ENCODE measurements at places on chromosomes 2 and 18. TPM values are rescaled to one million over a fixed set of nuclear protein-coding genes. Genes with fewer than 3 reads are reported as not detected.

DNA sequence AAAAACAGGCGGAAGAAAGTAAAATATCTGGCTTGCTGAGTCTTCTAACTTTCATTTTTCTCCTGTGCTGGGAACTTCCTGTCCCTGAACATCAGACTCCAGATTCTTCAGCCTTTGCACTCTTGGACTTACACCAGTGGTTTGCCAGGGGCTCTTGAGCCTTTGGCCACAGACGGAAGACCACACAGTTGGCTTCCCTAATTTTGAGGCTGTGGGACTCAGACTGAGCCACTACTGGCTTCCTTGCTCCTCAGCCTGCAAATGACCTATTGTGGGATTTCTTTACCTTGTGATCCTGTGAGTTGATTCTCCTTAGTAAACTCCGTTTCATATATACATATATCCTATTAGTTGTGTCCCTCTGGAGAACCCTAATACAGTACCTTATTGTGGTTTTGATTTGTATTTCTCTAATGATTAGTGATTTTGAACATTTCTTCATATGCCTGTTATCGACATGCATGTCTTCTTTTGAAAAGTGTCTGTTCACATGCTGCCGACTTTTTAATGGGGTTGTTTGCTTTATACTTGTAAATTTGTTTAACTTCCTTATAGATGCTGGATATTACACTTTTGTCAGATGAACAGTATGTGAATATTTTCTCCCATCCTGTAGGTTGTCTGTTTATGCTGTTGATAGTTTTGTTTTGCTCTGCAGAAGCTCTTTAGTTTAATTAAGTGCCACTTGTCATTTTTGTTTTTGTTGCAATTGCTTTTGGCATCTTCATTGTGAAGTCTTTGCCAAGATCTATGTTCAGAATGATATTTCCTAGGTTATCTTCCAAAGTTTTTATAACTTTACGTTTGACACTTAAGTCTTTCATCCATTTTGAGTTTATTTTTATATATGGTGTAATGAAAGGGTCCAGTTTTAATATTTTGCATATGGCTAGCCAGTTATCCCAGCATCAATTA lies 348.8 kb upstream of the SETBP1 start:
- DNase-seq = no peak

DOCK10 gene
- total RNA-seq = 50.7 TPM

C18orf54 gene
- 5.9 TPM for total RNA-seq

DNA sequence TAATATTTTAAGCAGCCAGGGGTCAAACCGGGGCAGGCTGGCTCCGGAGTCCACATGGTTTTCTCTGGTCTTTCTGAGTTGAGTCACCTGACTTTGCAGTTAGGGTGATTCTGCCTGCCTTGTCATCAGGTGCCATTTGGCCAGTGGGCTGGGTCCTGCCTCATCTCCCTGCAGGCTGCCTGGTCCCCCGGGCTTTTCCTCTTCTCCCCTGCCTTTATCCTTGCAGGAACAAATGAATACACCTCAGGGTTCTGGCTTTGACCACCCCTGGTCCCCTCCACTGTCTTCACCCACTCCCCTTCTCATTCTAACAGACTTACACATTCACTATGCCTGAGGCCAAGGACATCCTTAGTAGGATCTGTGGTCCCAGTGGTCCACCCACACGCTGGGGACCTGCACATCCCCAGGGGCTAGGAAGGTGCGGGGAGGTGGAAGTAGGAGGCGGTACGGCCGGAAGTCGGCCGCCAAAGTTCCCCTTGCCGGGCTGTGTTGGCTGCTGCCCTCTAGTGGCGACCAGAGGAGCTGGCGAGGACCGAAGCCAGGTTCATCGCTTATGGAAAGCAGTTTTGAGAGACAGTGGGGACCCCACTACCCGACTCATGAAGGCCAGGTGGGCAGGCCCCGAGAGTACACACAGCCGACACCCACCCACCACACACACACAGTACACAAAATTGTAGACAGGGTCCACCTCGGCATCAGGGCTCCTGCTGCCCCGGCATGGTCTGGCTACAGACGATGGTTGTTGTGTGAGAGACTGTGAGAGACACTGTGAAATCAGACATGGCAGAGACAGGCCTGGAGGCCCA lies 6.3 kb upstream of the TEX261 start:
- DNase-seq = peak; percentile 85

DNA sequence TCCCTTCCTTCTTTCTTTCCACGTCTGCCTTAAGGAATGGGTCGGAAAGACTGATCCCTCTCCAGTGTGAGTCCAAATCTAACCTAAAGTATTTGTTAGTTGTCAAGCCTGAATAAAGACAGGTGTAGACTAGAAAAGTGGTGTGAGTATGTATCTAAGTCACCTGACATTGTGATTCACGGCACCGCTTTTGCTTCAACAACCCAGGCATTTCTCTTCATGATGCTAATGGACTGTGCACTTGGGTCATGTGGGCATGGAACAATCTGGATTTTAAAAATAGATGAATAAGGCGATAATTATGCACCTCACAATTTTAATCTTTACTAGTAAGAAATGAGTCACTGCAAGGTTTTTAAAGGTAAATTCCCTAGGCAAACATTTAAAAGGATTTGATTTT lies 107.5 kb downstream of the LIPG start:
- no peak for DNase-seq

SERPINB5 gene
- not detected for total RNA-seq

TSPYL6 gene
- 0.13 TPM for total RNA-seq

DNA sequence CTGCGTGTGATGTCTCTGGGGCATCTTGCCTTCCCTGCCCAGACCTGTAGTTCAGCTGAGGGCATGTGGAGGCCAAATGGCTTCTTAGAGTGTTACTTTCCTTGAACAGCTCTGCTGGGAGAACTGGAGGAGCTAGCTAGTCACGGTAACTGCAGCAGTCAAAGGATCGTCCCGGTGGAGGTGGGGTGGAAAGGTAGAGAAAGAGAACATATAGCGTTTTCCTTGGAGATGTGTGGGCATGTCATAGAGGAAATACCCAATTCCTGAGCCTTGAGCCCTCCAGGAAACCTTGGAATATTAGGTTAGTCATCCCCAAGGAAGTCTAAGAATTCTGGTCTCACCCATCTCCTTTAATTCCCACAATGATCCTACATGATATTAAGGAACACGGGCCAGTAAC lies 33.5 kb upstream of the IL37 start:
- DNase-seq = no peak

- DNase-seq = no peak
Measured at GRCh38 chr2:138794724-138795123, 14.5 kb upstream of the NXPH2 start.

ASNSD1 gene
- total RNA-seq = 40.3 TPM

NR4A2 gene
- 62.1 TPM for total RNA-seq

- DNase-seq = no peak
Measured at GRCh38 chr2:120568089-120568974, 167.3 kb upstream of the GLI2 start.

SCYGR4 gene
- total RNA-seq = not detected

- no peak for DNase-seq
Measured at GRCh38 chr2:129796225-129796624, 183.2 kb upstream of the RAB6C start.

DNA sequence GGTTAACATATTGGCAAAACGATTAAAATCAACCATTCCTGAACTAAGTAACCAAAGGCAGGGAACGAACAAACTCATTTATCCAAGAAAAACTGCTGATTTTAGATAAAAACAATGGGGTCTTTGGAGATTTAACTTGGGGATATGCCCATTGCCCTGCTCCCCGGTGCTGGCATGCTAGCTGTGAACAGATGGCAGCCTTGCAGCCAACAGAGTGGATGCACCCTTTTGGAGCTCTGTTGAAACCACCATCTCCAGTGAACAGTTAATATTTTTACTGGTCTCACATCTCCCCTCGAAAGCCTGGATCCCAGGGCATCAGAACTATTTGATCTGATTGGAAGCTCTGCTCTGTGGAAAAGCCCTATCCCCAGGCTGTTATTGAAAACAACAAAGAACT lies 303.1 kb downstream of the TGIF1 start:
- no peak for DNase-seq

KIAA2012 gene
- total RNA-seq = not detected

SDC1 gene
- total RNA-seq = 0.98 TPM

GRCh38 chr2:9081750-9082149 lies 78.3 kb upstream of the MBOAT2 start:
- DNase-seq = no peak

SCYGR8 gene
- total RNA-seq = not detected

TXNL1 gene
- 54.2 TPM for total RNA-seq

- DNase-seq = no peak
Measured at GRCh38 chr2:7971841-7972240, 710.0 kb upstream of the ID2 start.

RTP5 gene
- not detected for total RNA-seq

DNA sequence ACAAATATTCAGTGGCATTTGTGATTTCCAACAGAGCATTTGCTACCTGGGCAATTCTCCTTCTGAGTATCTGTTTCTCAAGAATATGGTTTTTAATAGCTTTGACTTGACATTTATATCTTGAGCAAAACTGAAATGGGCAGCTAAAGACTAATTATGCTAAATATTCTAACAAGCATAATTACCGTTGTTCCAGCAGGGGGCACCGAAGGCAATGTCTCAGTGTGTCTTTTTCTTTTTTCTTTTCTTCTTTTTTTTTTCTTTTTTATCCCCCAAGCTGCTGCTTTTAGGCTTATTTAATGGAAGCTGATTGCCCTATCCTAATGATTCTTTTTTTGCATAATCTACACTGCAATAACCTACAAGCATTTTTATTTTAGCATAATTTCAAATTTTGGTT lies 138.9 kb upstream of the NABP1 start:
- DNase-seq = no peak

WNT10A gene
- total RNA-seq = 0.94 TPM

DNA sequence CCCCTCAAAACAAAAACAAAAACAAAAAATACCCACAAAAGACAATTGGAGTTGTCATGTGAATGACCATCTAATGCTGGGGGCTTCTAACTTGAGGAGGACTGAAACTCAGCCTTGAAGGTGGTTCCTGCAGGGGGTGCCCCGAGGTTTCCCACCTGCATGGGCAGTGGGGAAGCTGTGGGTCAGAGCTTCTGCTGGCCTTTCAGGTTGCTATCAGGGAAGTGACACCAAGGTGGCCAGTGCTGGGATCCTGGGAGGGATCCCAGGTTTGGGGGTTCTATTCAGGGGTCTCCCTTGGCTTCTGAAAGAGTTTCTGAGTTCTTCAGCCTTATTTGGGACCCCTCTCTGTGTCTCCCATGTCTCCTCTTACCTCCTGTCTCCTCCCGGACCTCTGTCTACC lies 62.8 kb downstream of the LDLRAD4 start:
- no peak for DNase-seq

SLC11A1 gene
- 36.6 TPM for total RNA-seq

- no peak for DNase-seq
Measured at GRCh38 chr2:117661619-117662018, 152.9 kb upstream of the DDX18 start.

- no peak for DNase-seq
Measured at GRCh38 chr18:36826556-36826955, 2.2 kb downstream of the TPGS2 start.

GRCh38 chr18:63646936-63647335 lies 2.9 kb upstream of the SERPINB4 start:
- no peak for DNase-seq

TLK1 gene
- 56.8 TPM for total RNA-seq

GRCh38 chr18:77254711-77255405 lies 5.2 kb downstream of the GALR1 start:
- DNase-seq = no peak

DNA sequence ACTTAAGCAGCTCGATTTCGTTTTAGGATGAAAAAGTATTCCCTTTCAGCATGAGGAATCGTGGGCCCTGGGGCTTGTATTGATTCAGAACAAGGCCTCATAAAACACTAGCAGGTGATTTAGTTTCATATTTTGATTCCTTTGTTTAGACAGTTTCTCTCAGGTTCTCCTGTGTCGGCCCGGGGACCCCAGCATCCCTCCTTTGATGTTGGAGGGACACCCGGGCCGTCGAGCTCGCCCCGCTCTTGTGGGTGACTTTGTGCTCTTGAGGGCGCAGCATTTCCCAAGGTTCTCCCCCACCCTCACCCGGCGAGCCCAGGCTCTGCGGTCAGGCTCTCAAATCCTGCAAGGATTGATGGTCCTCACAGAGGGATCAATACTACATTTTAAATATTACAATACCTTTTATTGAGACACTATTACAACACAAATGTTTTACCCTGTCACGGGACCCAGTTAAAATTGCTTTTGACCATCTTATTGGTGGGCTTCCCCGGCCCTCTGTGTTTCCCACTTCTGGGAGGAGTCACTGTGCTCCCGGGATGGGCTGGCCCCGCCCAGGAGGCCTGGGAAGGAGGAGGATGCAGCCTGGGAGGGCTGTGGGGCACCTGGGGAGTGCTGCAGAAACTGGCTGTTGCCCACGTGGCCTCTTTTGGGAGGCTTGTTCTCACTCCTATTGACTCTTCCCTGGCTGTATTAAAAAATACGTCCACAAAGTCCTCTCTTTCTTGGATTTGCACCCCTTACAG lies 222.6 kb downstream of the INSIG2 start:
- DNase-seq = no peak

CDH7 gene
- 33.5 TPM for total RNA-seq

ALPG gene
- not detected for total RNA-seq

GRCh38 chr2:65263262-65263661 lies 35.6 kb downstream of the ACTR2 start:
- no peak for DNase-seq

DNA sequence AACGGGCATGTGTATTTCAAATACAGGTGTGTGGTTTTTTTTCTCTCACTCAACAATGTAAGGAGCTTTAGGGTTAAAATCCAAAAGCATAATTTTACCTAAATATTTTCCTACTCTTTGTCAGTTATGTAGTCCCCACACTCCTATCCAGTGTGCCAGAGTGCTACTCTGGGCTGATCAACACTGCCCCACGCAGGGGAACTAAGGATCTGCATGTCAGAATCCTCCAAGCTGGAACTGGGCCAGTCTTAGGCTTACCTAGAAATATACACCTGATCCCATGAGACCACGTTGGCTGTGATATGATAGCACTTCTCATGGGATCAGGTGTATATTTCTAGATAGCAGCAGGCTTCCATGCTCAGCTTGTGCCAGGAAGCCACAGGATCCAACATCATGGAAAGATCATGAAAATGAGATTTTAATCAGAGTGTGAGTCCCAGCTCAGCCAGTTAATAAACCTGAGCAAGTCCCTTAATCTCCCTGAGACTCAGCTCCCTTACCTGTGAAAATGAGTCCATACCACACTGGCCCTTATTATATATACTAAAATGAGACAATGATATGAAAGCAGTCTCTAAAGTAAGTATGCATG lies 29.7 kb downstream of the CCDC141 start:
- DNase-seq = no peak

Measured in sciatic nerve (tissue), 2 donors.